ENCODE measurements at places on chromosomes 1 and 21. TPM values are rescaled to one million over a fixed set of nuclear protein-coding genes. Genes with fewer than 3 reads are reported as not detected.

GJA5 gene
- total RNA-seq, result 10.3 TPM

MRTO4 gene
- total RNA-seq, result 26.2 TPM

CD247 gene
- not detected for total RNA-seq

ADAR gene
- total RNA-seq, result 80.2 TPM

CLCA2 gene
- not detected for total RNA-seq

FCMR gene
- 2.5 TPM for total RNA-seq

KCNK1 gene
- 1.8 TPM for total RNA-seq

GPR25 gene
- total RNA-seq, result not detected

MX2 gene
- total RNA-seq, result 19.7 TPM

RGS1 gene
- total RNA-seq, result 12.0 TPM

DNA sequence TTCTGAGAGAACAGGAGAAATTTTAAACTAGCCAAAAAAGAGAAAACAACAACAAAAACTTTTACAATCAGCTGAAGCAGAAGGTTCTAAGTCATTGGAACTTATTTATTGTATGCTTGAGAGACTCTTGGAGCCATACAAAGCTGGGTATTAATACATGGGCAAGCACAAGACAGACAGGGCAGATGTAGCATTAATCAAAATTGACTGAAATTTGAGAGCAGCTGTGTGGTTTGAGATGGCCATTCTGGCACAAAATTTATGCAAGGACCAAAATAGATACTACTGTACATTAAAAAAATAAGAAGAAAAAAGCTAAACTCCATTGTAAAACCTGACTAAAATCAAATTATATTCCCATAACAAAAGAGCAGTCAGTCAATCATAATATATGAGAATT is 892.5 kb downstream of the PLA2G4A start:
- no peak overlapping the region for H3K4me3 ChIP-seq
- no peaks in the 10 kb centered on the region for H3K27me3 ChIP-seq
- no peaks in the 10 kb centered on the region for H3K4me1 ChIP-seq
- H3K36me3 ChIP-seq, result no peaks in the 10 kb centered on the region

- DNase-seq, result no peak
- no peaks in the 10 kb centered on the region for H3K36me3 ChIP-seq
- peak overlapping the region; percentile 45 for H3K27ac ChIP-seq
- no peaks in the 10 kb centered on the region for H3K4me1 ChIP-seq
These were observed 284.4 kb upstream of the C1orf105 start for GRCh38 chr1:172135978-172136610.

DNA sequence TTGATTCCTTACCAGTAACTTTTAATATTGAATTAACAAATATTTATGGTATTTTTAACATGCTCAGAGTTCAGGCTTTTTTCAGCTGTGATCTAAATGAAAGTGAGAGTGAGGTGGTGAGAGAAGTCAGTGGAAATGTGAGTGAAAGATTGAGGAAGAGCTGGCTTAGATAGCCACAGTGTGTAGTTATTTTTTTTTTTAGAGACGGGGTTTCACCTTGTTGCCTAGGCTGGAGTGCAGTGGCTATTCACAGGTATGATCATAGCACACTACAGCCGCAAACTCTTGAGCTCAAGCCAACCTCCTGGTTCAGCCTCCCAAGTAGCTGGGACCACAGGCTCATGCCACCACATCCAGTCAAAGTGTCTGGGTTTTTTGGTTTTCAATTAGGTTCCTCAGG is 10.9 kb downstream of the RNF11 start:
- no peaks in the 10 kb centered on the region for H3K36me3 ChIP-seq
- H3K4me3 ChIP-seq, result no peak overlapping the region
- DNase-seq, result no peak
- no peak overlapping the region for H3K27ac ChIP-seq
- H3K4me1 ChIP-seq, result peaks cover 46% of the 10 kb centered on the region

DNA sequence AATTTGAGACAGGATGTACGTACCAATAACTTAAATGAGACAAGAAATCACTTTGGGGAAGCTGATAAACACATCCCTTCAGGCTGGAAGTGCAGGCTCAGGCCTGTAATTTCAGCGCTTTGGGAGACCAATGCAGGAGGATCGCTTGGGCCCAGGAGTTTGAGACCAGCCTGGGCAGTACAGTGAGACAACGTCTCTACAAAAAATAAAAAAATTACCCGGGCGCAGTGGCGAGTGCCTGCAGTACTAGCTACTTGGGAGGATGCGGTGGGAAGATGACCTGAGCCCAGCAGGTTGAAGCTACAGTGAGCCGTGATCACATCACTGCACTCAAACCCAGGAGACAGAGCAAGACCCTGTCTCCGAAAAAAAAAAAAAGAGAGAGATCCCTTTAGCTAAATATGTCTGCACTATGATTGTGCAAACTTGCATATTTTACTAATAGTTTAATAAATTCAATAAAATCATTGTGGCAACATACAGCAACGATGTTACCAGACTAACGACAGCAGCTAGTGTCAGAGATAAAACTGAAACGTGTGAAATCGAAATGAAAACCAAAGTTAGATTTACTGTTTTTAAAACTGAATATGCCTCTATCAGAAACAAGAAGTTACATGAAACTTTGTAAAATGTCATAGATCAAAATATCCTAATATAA is 54.7 kb downstream of the CD2 start:
- DNase-seq, result peak; percentile 47
- no peaks in the 10 kb centered on the region for H3K36me3 ChIP-seq
- H3K4me3 ChIP-seq, result no peak overlapping the region
- H3K4me1 ChIP-seq, result no peaks in the 10 kb centered on the region
- H3K27ac ChIP-seq, result no peak overlapping the region

DNA sequence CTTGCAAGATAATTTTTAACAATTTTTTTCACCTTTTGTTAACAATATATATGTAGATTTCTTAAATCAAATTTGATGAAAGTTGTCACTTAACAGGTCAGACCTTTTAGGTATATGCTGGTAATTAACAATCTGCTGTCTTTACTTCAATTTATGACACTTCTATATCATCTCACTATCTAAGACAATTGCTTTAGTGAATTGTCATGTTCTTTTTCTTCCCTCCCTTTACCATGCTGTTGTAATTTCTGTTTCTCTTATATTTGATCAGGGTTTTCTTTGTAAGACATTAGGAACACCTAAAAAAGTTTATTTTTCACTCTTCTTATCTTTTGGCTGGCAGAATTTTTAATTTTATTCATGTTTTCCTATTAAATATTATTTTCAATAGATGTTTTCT is 2.0 kb downstream of the IFI16 start:
- H3K27ac ChIP-seq, result no peak overlapping the region
- H3K36me3 ChIP-seq, result no peaks in the 10 kb centered on the region
- no peak for DNase-seq

GRCh38 chr1:111880881-111881837 is 108.3 kb downstream of the KCND3 start:
- H3K36me3 ChIP-seq, result no peaks in the 10 kb centered on the region
- peak overlapping the region; percentile 75 for H3K27ac ChIP-seq
- no peak for DNase-seq
- peaks cover 72% of the 10 kb centered on the region for H3K4me1 ChIP-seq

GRCh38 chr1:116434849-116435248 is 61.8 kb downstream of the ATP1A1 start:
- H3K4me3 ChIP-seq, result no peak overlapping the region
- no peaks in the 10 kb centered on the region for H3K27me3 ChIP-seq
- H3K27ac ChIP-seq, result no peak overlapping the region

GRCh38 chr1:57384901-57385300 is 39.0 kb downstream of the DAB1 start:
- H3K4me3 ChIP-seq, result no peak overlapping the region
- DNase-seq, result no peak
- no peaks in the 10 kb centered on the region for H3K27me3 ChIP-seq

DNA sequence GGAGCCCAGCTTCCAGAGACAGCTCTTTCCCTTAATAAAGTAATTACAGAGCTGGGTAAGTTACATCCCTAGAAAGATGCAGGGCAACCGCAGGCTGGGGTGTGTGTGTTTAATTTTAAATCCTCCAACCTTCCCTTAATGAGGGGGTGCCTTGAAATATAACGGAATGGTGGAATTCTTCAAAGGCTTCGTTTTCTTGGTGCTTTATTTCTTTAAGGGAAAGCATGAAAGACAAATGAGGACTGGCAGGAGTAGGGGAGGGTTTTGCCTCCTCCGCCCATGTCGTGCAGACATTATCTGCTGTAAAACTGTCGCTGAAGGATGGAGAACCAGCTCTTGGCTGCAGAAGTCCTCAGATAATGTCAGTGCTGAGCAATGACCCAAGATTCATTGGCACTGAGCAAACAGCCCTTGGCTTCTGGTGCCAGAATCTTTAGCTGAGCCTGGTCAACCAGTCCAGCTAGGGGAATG is 15.5 kb downstream of the SLC6A17 start:
- no peak for DNase-seq
- no peak overlapping the region for H3K27ac ChIP-seq
- no peaks in the 10 kb centered on the region for H3K36me3 ChIP-seq
- no peaks in the 10 kb centered on the region for H3K4me1 ChIP-seq
- no peaks in the 10 kb centered on the region for H3K27me3 ChIP-seq

GRCh38 chr1:25705699-25706098 is 89.1 kb downstream of the MAN1C1 start:
- no peak overlapping the region for H3K4me3 ChIP-seq
- no peaks in the 10 kb centered on the region for H3K27me3 ChIP-seq
- H3K36me3 ChIP-seq, result no peaks in the 10 kb centered on the region
- peak overlapping the region; percentile 14 for H3K27ac ChIP-seq
- DNase-seq, result no peak

GRCh38 chr1:113109908-113110554 is 37.0 kb downstream of the LRIG2 start:
- H3K27ac ChIP-seq, result peak overlapping the region; percentile 6
- H3K36me3 ChIP-seq, result peaks cover 78% of the 10 kb centered on the region
- H3K4me3 ChIP-seq, result no peak overlapping the region
- H3K4me1 ChIP-seq, result no peaks in the 10 kb centered on the region

GRCh38 chr1:112356765-112357164 is 39.2 kb upstream of the CTTNBP2NL start:
- DNase-seq, result peak; percentile 57
- no peaks in the 10 kb centered on the region for H3K36me3 ChIP-seq
- H3K4me3 ChIP-seq, result no peak overlapping the region
- peaks cover 43% of the 10 kb centered on the region for H3K4me1 ChIP-seq
- H3K27me3 ChIP-seq, result no peaks in the 10 kb centered on the region

DNA sequence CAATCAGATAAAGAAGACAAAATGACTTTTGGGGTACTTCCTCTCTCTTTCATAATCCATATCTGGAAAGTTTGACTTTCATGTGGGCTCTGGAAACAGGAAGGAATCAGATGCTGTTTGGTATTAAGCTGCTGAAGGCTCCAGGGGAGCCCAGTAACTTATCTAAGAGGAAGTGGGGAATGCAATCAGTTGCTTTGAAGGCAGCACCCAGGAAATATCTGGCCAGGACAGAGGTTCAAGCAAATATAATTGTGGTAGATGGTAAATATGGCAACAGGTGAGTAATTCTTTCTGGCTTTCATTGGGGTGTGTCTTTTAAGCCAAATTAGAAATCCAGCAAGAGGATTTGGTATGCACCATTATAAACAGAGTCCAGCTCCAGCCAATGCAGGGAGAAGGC is 44.4 kb downstream of the COLGALT2 start:
- no peak overlapping the region for H3K27ac ChIP-seq
- no peaks in the 10 kb centered on the region for H3K4me1 ChIP-seq
- H3K4me3 ChIP-seq, result no peak overlapping the region
- no peaks in the 10 kb centered on the region for H3K27me3 ChIP-seq
- no peaks in the 10 kb centered on the region for H3K36me3 ChIP-seq

GRCh38 chr1:205840146-205840923 is 9.6 kb downstream of the PM20D1 start:
- no peaks in the 10 kb centered on the region for H3K36me3 ChIP-seq
- no peaks in the 10 kb centered on the region for H3K27me3 ChIP-seq
- H3K4me3 ChIP-seq, result no peak overlapping the region
- no peak overlapping the region for H3K27ac ChIP-seq
- DNase-seq, result no peak

DNA sequence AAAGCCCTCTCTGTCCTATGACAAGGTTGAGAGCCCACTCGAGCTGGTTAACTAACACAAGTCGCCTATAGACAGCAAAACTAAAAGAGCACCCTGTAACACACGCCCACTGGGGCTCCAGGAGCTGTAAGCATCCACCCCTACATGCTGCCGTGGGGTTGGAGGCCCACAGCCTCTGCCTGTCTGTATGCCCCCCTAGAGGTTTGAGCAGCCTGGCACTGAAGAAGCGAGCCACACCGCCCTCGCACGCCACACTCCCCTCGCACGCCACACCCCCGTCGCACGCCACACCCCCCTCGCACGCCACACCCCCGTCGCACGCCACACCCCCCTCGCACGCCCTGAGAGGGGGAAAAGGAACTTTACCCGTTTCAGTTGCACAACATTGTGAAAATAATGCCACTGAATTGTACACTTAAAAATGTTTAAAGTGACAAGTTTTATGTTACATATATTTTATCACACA is 13.2 kb upstream of the HMGCL start:
- peaks cover 13% of the 10 kb centered on the region for H3K4me1 ChIP-seq
- H3K27me3 ChIP-seq, result no peaks in the 10 kb centered on the region
- DNase-seq, result peak; percentile 91
- no peak overlapping the region for H3K27ac ChIP-seq
- peak overlapping the region; percentile 45 for H3K4me3 ChIP-seq
- no peaks in the 10 kb centered on the region for H3K36me3 ChIP-seq

DNA sequence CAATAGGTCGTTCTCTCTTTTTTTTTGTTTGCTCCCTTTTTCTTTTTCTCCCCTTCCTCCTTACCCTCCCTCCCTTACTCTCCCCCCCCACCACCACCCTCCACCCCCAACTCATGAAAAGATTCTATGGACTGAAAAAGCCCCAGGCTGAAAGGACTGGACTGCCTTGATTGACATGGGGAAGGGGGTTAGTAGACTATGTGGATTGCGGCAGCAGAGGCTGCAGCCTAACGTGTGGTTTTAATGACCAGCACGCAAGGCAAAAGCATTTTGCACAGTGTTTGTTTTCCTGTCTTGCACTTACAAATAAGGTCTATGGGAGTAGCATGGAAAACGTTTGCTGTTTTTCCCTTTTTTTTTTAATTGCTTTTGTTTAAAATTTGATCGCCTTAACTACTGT is 5.5 kb downstream of the ZBTB18 start:
- no peaks in the 10 kb centered on the region for H3K27me3 ChIP-seq
- no peak for DNase-seq
- no peak overlapping the region for H3K4me3 ChIP-seq
- H3K36me3 ChIP-seq, result peaks cover 15% of the 10 kb centered on the region
- no peak overlapping the region for H3K27ac ChIP-seq

DNA sequence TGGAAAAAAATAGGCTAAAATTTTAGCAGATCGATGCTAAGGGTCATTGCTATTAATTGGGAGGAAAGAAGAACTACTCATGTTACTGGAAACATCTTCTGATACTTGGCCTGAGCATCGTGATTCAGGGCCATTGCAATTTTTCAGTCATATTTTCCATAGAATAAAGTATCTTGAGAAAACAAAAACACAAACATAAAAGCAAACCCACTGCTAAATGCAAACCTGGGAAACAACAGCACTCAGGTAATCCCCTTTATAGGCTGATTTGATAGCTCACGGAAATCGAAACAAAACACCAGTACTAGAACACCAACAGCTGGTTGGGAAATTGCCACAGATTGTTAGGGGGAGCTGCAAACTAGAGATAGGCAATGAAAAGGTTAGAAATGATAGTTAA is 172.9 kb upstream of the ESRRG start:
- no peak overlapping the region for H3K27ac ChIP-seq
- no peaks in the 10 kb centered on the region for H3K27me3 ChIP-seq
- H3K4me1 ChIP-seq, result peaks cover 16% of the 10 kb centered on the region
- H3K36me3 ChIP-seq, result no peaks in the 10 kb centered on the region
- DNase-seq, result no peak
- no peak overlapping the region for H3K4me3 ChIP-seq
